ENCODE measurements at places on chromosomes 1 and 21.

GRCh38 chr1:84988588-84988987 is 8.3 kb downstream of the MCOLN2 start:
- no peak for DNase-seq

- no peak for DNase-seq
Measured at GRCh38 chr1:212562771-212563170, 45.8 kb upstream of the ATF3 start.

- DNase-seq, result no peak
Measured at GRCh38 chr1:147847831-147848230, 54.8 kb upstream of the GJA8 start.

DNA sequence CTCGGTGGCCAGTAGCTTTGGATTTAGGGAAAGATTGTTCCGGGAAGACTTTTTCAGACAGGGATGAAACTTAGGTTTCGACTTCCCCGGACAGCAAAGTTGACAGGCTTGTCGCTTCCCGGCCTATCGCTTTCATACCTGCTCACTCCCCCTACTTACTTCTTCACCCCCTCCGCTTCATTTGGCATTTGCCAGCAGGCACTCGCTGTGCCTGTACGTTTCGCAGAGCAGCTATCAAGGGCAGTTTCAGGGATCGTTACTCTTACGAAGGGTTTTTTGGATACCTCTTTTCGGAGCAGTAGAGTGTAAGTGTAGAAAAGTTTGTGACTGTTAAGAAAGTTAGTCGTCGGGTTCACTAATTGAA is 393 bp downstream of the BLZF1 start:
- DNase-seq, result no peak

- DNase-seq, result no peak
Measured at GRCh38 chr1:207822124-207822601, 70.3 kb downstream of the CD46 start.

DNA sequence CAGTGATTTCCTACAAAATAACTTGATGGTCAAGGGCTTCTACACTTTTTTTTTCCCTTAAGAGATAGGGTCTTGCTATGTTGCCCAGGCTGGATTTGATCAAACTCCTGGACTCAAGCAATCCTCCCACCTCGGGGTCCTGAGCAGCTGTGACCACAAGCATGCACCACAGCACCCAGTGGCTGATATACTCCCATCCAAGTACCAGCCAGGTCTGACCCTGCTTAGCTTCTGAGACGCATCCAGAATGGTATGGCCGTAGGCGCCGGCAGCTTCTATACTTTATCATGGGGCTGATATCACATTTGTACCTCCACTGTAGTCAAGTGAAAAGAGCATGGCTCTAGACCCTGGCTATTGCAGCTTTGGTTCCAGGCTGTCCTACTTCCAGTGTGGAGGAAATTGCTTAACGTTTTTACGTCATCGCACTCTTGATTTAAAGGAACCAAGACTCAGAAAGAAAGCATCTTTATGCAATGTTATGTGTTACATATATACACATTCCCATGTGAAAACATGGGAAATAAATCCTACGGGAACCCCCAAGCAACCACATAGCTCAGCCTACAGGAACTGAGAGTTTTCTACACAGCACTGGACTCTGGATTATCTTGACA is 39.5 kb downstream of the PDPN start:
- DNase-seq, result no peak
